Renal pelvis (tissue), 12 donors: ENCODE measurements at places on chromosomes 3 and 15. TPM values are rescaled to one million over a fixed set of nuclear protein-coding genes. Genes with fewer than 3 reads are reported as not detected.

GRCh38 chr15:60184579-60184978 is 180.5 kb downstream of the FOXB1 start:
- DNase-seq, result no peak

DNA sequence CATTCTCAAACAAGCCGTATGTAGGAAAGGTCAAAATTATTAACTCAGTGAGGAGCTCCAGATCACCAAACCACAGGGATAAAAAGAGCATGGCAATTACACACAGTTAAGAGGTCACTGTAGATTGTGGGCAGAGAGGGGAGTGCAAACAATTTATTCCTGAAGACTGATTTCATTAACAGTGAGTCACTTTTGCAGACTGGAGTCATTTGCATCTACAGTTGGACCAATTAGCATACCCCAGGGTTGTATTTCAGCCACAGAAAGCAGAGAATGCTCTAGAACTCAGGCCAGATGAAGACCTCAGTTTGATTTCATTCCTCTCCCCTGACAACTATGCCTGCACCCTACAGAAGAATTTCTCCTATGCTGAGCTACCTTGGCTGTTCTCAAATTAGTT is 40.1 kb downstream of the SETMAR start:
- DNase-seq, result no peak

DNA sequence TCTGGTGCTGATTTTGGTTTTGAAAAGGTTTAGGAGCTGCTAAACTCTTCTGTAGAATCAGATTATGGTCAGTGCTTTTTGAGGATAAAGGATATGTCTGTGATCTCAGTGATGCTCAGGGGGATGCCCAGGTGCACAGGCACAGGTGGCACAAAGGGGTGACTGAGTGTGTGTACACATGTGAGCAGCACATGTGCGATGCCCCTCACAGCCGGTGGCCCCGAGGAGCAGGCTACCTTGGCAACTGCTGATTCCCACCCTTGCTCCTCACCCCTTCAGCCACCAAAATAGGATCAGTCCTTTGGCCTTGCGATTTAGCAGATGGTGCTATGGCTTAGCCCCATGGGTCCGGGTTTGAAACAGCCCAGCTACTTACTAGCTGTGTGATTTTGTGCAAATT is 51.1 kb downstream of the POMGNT2 start:
- no peak for DNase-seq

GRCh38 chr3:9351709-9352126 is 11.1 kb upstream of the THUMPD3 start:
- peak; percentile 68 for DNase-seq

CFAP100 gene
- 1.1 TPM for polyA plus RNA-seq

GRCh38 chr15:101490922-101491733 is 1.6 kb upstream of the PCSK6 start:
- no peak for DNase-seq

SOX2 gene
- 0.41 TPM for polyA plus RNA-seq

DNA sequence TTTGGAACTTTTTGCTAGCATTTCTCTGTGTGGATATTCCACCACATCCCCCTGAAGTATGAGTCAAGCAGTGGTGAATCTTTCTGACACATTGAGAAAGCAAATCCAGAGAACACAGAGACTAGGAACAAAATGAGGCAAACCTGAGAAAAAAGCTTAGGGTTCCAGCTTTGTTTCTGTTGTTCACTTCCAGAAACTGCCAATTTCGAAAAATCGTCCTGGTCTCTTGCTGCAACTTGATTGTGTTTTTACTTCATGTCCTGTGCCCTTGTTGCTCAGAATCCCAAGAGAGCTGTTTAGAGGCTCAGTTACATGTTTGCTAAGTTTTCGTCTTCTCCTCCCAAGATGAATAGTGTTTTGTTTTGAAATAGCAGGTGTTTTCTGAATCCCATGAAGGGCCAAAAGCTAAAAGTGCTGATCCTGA is 13.7 kb downstream of the MAP2K1 start:
- no peak for DNase-seq

DNA sequence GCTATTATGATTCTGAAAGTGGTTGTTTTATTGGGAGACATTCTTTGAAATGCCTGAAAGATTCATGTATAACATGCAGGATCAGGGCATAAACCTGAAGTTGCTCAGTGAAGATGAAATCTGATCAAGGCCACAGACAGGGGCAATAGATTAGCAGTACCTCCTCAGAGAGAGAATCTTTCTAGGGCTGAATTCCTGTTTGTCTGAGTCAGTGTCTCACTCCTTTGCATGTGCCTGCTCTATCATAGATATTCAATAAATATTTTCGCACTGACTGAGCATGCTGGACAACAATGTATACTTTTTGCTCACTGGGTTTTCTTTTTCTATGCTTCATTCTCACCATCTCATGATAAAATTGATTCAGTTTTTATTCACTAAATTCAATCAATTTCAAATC is 49.8 kb upstream of the PFN2 start:
- DNase-seq, result no peak

GRCh38 chr3:78644847-78645246 is 1123.0 kb downstream of the ROBO1 start:
- DNase-seq, result no peak

GRCh38 chr15:51311510-51311909 is 26.9 kb downstream of the CYP19A1 start:
- no peak for DNase-seq

DNA sequence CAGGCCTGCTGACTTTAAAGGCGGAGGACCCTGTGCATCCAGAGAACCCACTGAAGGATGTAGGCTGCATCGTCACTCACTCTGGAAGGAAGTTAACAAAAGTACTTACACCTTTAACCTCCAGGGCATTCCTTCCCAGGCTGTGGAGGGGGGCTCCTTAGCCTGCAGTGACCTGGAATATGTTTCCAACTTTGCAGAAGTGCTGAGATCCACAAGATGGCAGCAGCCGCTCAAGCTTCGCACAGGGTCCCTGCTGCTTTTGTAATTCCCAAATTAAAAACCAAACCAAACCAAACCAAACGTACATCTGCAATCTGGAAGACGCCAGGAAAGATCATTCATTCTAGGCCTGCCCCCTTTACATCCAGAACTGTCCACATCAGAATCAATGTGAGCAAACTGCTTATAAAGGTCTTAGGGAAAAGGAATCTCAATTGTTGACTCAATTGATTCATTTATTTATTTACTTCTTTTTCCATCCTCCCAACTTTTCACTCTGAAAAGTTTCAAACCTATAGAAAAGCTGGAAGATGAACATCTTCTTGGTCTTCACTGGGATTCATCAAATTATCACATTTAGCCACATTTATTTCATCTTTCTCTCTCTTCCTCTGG is 70.5 kb upstream of the KLHL25 start:
- DNase-seq, result peak; percentile 54

RPL14 gene
- 1,560 TPM for polyA plus RNA-seq

DNA sequence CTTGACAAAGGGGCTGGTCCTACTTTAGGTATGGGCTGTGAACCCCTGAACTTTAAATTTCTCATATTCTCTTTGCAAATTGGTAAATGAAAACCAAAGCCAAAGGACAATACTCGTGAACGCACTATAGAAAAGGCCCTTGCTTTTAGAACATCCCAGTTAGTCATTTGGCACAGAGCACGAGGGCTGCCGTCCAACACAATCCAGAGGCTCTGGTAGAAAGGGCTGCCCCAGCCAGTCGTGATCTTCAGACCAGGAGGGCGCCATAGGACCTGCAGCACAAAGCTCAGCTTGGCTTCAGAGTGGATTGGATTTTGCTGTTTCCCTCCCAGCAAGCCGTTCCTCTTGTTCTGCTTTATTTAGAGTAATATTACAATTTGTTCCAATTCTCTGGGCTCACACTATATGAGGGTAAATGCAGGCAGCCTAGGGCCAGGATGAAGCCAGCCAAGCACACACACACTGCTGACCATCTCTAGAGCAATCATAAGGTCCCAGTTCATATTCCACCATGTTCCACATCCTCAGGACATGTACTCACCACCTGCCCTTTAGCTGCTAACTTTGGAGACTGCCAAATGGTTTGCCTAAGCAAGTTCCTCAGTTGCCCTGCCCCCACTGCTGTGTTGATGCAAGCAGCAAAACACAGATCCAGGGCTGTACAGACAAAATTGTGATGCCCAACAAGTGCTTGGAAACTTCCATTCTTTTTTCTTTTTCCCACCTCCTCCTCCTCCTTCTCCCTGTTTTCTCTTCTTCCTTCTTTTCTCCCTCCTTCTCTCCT is 6.0 kb upstream of the BFSP2 start:
- DNase-seq, result no peak

DNA sequence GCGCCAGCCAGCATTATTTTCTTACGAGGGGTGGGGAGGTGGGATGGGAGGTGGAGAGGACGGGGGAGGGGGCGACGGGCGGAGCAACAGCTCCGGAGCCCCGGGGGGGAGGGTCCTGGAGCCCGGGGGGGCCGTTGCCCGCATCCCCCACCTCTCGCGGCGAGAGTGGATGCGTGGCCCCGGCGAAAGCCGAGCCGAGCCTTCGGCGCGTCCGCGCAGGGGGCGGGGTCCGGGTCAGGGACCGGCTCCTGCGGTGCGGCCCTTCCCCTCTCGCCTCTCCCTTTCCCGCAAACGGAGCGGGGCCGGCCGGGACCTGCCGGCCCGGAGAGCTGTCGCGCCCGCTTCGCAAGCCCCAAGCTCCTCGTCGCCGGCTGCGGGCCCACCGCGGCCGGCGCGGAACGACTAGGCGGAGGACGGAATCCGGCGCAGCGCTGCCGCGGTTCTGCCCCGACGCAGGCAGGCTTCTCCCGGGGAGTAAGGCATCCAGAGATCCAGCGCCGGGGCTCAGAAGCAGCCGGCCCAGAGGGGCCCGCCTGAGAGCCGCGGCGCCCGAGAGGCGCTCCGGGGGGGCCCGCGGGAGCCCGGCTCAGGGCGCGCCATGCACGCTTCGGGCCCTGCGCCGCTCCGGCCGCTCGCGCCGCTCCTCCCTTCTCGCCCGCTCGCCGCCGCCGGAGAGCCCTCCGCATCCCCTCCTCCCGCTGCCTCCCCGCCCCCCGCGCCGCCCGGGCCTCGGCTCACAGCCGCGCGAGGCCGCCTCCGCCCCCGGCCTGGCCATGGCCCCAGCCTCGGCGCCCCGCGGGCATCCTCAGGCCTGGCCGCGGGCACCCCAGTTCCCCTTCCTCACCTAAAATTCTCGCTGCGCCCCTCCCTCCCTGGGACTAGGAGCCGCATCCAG is 459 bp upstream of the ADCY5 start:
- DNase-seq, result peak; percentile 33

ANKRD63 gene
- 0.40 TPM for polyA plus RNA-seq

SLC9C1 gene
- polyA plus RNA-seq, result 0.86 TPM

DNA sequence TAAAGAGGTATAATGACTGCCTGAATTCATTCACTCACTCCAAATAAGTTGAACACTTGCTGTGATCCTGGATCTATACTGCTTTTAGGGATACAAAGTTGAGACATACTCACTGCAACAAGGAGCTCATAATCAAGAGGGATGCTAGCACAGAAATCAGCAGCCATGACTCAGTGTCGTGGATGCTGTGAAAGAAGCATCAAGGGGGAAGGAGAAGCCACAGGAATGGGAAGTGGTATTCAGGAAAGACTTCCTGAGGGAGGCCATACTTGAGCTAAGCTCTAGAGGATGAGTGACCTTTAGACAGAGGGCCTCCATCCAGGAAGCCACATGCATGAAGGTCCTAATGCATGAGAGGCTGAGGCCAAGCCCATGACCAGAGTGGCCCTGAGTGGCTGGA is 245.7 kb upstream of the RORA start:
- no peak for DNase-seq

GRCh38 chr3:120848503-120848902 is 59.5 kb upstream of the STXBP5L start:
- no peak for DNase-seq

GRCh38 chr15:93071469-93071936 is 17.5 kb downstream of the RGMA start:
- no peak for DNase-seq

KY gene
- polyA plus RNA-seq, result 2.0 TPM
